ENCODE measurements at places on chromosomes 2 and 18.

DNA sequence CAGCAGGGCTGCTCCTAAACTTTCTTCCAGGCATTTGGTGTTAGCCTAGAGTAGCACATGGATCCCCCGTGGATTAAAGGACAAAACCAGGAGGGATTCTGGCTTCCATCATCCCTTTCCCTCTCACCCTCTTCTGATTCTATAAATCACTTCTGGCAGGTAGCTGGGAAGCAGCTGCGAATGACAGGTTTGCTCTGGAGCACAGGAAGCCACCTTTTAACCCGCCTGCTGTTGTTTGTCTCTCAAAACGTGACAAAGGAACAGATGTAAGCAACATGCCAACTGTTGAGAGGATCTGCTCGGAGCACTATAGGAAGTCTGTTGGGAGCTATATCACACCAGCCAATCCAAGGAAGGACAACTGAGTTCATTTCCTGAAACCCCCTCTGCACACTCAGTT is 101.9 kb downstream of the ACTR2 start:
- DNase-seq = no peak

- peak; percentile 2 for DNase-seq
Observed at GRCh38 chr18:22221350-22221749, 52.0 kb downstream of the GATA6 start.

DNA sequence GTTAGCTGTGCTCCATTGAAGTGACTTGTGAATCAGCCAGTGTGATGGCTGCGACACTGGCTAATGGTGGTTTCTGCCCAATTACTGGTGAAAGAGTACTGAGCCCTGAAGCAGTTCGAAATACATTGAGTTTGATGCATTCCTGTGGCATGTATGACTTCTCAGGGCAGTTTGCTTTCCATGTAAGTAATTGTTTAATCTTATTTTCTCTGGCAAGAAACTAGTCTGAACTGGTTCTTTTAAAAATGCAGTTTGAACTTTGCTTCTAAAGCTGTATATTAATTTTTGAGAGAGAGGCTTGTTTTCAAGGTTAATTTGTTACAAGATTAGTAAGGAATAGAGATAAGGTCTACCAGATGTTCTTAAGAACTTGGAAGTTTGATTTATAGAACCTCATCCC is 46.7 kb downstream of the GLS start:
- DNase-seq = no peak

GRCh38 chr2:31765078-31765945 is 184.6 kb upstream of the SRD5A2 start:
- DNase-seq = peak; percentile 2

- DNase-seq = no peak
Observed at GRCh38 chr18:3855966-3856365, 406.0 kb downstream of the TGIF1 start.

DNA sequence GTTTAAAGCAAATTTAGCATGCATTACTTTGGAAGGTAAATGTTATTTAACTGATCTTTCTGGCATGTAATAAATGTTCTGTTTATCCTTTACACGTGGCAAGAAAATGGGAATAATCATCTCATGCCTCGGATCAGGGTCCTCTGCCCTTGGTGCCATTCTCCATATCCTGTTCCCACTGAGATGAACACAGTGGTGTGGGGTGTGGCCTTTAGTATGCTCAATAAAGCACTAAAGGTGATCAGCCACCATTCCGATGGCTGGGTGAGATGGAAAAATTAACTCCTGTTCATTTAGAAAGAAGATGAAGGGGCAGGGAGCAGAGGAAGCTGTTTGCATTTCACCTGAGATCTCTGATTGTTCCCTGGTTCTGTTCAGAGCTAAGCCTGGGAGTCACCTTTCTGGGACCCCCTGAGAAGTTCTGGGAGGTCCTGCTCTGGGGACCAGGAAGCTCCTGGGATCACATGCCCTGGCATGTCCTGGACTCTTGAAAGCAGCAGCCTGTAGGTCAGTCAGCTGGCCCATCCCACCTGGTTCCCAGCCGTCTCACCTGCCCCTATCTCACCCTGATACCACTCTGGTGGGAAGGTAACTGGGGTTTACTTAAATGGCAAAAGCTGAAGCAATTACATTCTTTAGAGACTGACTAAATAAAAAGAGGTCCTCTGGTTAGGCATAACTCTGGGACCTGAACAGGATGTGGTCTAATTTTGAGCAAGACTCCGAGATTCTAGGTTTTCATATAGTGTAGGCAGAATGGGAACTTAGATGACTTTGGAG is 288.9 kb upstream of the EPAS1 start:
- DNase-seq = no peak
